ENCODE measurements at places on chromosomes 1 and 21.

DNA sequence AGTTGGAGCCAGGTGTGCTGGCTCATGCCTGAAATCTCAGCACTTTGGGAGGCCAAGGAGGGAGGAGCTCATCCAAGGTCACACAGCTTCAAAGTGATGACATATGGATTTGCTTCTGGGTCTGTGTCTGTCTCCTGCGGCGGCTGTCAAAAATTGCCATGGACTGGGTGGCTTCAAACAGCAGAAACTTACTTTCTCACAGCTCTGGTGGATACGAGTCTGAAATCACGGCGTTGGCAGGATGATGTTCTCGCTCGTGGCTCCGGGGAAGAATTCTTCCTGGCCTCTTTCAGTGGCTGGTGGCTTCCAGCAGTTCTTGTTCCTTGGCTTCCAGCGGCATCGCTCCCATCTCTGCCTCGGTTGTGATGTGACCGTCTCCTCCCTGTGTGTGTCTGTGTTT, 314.8 kb upstream of the C1orf174 start:
- DNase-seq = no peak

DNA sequence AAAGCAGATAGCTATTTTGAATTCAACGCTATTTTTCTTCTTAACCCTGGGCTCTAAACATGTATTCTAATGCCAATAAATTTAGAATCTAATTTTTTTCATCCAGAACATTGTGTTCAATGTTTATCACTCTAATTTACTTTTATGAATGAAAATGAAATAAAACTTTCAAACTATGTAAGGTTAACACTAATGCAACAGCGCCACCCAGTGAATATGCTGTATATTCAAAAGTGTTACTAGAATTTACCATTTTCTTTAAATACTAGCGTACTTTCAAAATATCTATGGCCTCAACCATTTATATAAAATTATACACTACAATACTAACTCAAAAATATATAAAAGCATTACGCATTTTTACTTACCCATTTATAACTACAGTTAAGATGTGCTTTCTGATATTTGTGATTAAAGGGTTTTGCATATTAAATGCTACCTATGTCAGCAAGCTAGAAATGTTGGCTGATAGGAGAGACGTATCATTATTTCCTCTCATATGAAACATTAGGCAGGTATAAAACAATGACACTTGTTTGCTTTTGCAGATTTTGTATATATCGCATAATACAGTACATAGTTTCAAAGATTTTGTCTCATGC, 5.9 kb upstream of the NUF2 start:
- DNase-seq = peak; percentile 40

DNA sequence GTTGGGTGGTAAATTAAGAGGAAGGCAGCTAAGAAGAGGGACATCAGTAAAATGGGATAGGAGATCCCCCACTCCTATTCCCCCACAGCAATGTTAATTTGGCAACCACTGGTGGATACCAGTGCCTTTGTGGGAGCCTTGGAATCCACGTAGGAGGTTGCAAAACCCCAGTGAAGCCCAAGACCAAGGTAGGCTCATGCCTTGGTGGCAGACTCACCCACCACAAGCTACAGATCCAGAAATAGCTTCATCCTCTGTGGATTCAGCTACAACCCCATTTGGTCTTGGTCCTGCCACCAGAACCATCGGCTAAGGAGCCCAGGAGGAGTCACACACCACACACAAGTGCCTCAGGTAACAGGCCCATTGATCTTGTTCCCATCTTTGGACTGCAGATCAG, 21.0 kb downstream of the VTCN1 start:
- DNase-seq = no peak

DNA sequence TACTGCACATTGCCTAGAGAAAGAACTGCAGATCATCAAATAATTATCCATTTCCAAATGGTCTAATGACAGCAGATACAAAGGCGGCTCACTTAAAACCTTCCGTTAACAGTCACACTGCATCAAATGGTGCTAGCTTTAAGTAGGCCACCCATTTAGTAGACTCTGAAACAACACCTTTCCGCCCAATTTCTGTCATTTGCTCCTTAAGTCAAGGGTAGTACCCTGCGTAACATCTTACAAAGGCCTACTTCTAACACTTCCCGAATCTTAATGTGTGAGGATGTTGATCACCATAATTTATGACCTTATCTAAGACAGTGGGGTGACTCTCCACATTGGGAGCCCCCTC, 692 bp upstream of the RALGPS2 start:
- DNase-seq = no peak

- DNase-seq = no peak
Measured at GRCh38 chr1:66273656-66274055, 260.3 kb upstream of the SGIP1 start.
